Left renal cortex interstitium (tissue), 4 donors: ENCODE measurements at places on chromosomes 6 and 20. TPM values are rescaled to one million over a fixed set of nuclear protein-coding genes. Genes with fewer than 3 reads are reported as not detected.

DNA sequence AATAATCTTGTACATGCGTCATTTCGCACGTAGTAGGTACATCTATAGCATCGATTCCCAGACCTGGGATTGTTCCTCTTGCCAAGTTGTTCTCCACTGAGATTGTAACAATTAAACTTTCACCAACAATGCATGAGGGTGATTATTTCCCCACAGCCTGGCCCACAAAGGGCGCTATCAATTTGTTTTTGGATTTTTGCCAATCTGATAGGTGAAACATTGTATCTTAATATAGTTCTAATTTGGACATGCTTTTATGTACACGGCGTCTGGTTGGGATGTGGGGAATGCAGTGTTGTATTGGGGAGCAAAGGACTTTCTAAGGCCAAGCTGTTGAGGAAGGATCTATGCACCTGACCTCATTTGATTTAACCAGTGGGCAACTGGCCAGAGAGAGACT is 59.5 kb downstream of the VEGFA start:
- no peak for DNase-seq

- no peak for DNase-seq
Observed at GRCh38 chr20:521860-522259, 21.7 kb downstream of the CSNK2A1 start.

GRCh38 chr6:84403545-84403944 is 176.1 kb upstream of the CEP162 start:
- no peak for DNase-seq

DNA sequence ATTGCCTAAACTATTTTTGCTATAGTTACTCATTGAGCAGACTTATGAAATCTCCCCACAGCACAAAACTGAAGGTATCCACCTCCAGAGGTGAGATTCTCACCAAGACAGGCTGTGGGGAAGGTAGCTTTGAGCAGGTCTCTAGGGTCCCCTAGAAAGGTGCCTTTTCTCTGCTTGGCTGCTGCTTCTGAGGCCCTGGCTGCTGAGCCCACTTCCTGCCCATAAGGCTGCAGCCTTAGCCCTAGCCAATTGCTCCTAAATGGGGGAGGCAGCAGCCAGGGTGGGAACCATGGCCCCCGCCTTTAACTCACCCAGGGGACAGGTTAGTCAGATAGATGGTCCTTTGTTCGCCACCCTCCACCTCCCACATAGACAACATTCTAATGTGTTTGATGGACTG is 3.6 kb downstream of the NT5E start:
- no peak for DNase-seq

DNA sequence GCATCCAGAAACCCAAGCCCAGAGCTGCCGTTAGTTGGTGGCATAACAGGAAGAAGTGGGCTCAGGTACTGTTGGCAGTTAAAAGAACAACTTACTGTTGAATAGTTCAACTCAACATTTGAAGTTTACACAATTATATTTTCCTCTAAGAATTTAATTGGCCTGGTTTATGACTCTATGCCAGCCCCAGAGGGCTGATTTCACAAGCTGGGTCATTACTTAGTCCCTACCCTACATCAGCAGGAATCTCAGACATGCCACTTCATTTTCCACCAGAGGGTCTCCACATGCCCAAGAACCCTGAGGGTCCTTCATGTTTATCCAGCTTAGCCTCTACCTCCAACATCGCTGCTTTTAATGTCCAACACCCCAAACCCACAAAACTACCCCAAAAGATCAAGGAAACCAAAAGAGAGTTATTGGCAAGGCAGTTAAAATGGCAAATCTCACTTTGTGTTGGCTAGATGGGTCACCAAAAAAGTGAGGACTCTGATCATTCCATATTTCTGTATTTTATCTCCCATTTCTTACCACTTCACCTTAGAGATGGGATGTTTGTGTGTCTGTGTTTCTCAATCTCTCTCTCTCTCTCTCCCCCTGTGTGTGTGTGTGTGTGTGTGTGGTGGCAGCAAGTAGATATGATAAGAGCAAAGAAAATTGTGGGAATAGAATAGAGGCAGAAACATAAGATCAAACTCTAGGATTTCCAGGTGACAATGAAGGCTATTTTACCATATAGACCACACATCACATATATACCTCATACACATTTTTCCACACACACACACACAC is 112.5 kb upstream of the TBX18 start:
- no peak for DNase-seq

DNA sequence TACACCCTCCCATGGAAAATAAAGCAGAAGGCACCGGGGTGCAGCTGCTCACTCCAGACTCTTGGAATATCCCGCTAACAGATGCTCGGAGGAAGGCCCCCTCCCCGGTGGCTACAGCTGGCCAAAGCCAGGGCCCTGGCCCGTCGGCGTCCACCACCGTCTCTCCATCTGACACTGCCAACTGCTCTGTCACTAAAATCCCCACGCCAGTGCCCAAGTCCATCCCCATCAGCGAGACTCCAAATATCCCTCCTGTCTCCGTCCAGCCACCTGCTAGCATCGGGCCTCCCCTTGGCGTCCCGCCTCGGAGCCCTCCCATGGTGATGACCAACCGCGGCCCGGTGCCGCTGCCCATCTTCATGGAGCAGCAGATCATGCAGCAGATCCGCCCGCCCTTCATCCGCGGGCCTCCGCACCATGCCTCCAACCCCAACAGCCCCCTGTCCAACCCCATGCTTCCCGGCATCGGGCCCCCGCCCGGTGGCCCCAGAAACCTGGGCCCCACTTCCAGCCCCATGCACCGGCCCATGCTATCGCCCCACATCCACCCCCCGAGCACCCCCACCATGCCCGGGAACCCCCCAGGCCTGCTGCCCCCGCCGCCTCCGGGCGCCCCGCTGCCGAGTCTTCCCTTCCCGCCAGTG is 143.9 kb downstream of the SOBP start:
- DNase-seq, result no peak

DNA sequence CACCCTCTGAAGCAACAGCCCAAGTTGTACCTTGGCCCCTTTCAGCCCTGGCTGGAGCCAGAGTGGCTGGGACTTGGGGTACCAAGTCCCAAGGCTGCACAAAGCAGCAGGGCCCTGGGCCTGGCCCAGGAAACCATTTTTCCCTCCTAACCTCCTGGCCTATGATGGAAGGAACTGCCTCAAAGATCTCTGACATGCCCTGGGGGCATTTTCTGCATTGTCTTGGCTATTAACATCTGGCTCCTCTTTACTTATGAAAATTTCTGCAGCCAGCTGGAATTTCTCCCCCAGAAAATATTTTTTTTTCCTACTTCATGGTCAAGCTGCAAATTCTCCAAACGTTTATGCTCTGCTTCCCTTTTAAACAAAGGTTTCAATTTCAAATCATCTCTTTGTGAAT is 269.4 kb upstream of the CDYL start:
- no peak for DNase-seq

DNA sequence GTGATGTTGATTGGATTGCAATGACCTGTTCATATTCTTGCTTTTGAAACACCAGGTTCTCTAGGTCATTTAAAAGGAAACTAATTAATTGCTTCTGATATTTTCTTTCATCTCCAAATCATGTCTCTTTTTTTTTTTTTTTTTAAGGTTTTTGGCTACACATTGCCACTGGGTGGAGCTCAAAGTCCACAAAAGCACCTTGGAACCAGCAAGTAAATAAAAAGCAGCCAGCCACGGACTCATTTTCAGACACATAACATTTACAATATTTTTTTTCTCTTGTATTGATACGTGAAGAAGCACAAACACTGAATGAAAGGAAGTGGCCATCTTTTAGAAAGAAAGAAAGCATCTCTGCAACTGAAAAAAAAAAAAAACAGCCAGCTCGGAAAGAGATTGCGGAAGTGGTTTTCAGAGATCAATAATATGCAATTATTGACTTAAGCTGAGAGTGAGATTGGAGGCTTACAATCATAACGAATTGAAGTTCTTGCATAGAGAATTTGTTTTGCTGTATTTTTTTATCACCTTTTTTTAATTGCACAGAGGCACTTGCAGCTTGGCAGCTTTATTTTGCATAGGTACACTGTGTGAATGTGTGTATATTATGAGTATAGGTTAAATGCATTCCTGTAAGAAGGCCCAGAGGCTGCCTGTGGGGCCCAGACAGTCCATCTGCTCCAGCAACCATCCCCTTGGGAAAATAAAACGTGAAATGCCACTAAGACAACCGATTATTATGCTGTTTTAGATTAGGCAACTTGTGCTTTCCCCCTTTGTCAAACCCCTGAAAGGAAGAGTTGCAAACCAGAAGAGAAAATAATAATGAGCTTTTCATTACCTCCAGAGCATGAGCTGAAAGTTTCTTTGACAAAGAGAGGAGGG is 28.2 kb downstream of the CGA start:
- DNase-seq, result peak; percentile 6

GRCh38 chr20:49513517-49513916 is 31.0 kb upstream of the KCNB1 start:
- no peak for DNase-seq

DNA sequence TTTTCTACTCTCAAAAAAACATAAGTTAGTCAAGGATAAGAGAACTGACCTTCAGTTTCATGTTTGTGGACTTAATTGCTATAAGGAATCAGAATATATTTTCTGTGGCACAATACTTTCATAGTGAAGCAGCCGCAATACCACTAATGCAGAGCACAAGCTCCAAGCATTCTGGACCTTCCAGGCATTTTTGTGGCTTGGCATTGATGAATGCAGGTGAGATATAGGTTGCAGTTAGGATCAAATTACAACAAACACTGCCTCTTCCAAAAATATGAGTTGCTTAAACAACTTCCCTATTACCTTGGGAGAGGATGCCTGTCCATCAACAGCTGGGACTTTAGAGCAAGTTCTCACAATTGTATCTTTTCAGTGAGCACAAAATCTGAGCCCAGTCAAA is 162.8 kb upstream of the RSPO3 start:
- no peak for DNase-seq

- no peak for DNase-seq
Observed at GRCh38 chr20:1973601-1974440, 20.0 kb downstream of the PDYN start.

DNA sequence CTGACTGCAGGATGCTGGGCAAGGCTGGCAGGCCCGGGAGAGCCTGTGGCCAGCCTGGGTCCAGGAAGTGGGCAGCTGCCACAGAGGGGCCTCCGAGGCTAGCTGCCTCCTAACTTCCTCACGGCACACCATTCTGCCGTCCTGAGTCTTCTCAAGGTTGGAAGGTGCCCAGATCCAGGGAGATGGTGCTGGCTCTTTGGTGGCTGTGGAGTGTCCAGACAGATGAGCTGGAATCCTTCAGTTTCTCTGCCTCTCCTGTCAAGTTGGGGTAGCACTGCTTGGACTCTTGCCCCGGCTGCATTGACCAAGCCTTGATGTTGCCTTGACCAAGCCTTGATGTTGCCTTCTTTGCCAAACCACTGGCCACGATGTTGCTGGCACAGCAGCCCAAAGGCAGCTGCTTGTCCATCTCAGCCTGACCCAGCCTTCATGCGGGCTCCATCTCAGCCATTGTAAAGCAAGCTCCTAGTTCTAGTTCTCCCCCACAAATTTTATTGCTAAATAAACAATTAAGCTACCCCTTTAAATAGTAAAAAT is 75.1 kb upstream of the AFDN start:
- no peak for DNase-seq

- no peak for DNase-seq
Observed at GRCh38 chr20:34445177-34446065, 70.8 kb upstream of the DYNLRB1 start.

DNA sequence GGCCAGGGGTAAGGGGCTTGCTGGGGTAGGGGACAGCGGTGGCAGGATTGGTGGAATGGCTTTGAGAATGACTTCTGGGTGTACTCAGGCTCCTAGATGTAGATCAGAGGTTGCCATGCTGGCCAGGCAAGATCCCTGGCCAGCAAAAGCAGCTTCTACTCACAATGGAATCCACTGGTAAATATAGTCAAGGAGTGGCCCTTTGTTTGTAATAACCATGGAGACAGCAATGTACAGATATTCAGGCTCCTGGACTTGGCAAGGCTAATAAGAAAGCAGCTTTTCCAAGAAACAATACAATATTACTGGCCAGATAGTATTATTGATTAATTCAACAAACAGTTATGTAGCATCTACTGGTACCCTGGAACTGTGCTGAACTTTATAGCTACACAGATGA is 37.9 kb downstream of the CDH26 start:
- DNase-seq, result no peak

- DNase-seq, result no peak
Observed at GRCh38 chr20:63529861-63530787, 7.1 kb downstream of the PTK6 start.

- no peak for DNase-seq
Observed at GRCh38 chr6:7956257-7956656, 45.7 kb upstream of the TXNDC5 start.

GRCh38 chr6:169217972-169218371 is 35.7 kb downstream of the THBS2 start:
- DNase-seq, result no peak

GRCh38 chr6:5174756-5175549 is 85.8 kb downstream of the LYRM4 start:
- no peak for DNase-seq

DNA sequence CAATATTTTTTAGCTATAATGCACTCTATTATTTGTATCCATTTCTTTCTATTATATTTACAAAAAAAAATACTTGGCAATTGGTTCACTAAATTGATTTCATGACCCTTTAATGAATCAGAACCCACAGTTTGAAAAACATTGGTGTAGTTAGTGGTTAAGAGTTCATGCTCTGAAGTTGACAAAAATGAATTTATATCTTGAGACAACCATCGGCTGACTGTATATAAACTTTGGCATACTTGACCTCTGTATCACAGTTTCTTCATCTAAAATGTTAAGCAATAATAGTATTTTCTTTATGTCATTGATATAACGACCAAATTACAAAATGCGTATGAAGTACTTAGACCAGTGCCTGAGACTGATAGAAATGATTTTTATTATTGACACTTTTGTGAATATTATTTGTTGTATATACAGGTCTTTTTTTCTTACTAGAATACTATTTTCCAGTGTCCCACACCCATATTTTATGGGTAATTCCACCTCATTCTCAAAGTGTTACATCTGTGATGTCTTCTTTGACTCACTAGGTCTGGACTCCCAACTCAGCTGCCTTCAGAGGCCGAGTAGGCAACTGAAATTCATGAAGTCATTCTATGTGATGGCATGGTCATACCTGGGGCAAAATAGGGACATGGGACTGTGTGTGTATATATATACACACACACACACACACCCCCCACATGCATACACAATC is 459.2 kb downstream of the RFPL4B start:
- no peak for DNase-seq

Gene OR2H1
- not detected for polyA plus RNA-seq

Gene MYMX
- 1.0 TPM for polyA plus RNA-seq

Gene EGFL8
- polyA plus RNA-seq, result 12.0 TPM

Gene JARID2
- polyA plus RNA-seq, result 33.0 TPM

Gene FAM184A
- polyA plus RNA-seq, result 10.6 TPM

Gene DLK2
- 1.2 TPM for polyA plus RNA-seq

Gene NRSN2
- 53.1 TPM for polyA plus RNA-seq

Gene ECT2L
- polyA plus RNA-seq, result 0.11 TPM

Gene WFDC5
- polyA plus RNA-seq, result not detected
